A549 treated with RU486 at 1 μM for 4 hours (cell line): ENCODE measurements at places on chromosomes 12 and 14. TPM values are rescaled to one million over a fixed set of nuclear protein-coding genes. Genes with fewer than 3 reads are reported as not detected.

The CCDC197 gene
- total RNA-seq, result not detected in 5 replicates

The TPPP2 gene
- total RNA-seq, result not detected in 5 replicates

The RNF212B gene
- total RNA-seq, result not detected in 5 replicates

The KLRD1 gene
- total RNA-seq, result not detected in 5 replicates

The SLCO1B1 gene
- total RNA-seq, result 0.22 to 0.70 TPM (median 0.42 TPM) in 5 replicates

The TFCP2 gene
- total RNA-seq, result 19.5 to 21.8 TPM (median 20.0 TPM) in 5 replicates

The PRH1 gene
- 2.8 to 5.7 TPM (median 3.0 TPM) in 5 replicates for total RNA-seq

The CFAP251 gene
- total RNA-seq, result 0.85 to 1.7 TPM (median 0.95 TPM) in 5 replicates

The SIX6 gene
- not detected in 5 replicates for total RNA-seq

The PLEKHG3 gene
- total RNA-seq, result 32.0 to 46.9 TPM (median 42.2 TPM) in 5 replicates

The C12orf42 gene
- total RNA-seq, result 0.12 TPM in 1 of 5 replicates, not detected in the others

The CD9 gene
- 212 to 269 TPM (median 254 TPM) in 5 replicates for total RNA-seq

The SMIM41 gene
- total RNA-seq, result not detected in 5 replicates

The KRT6B gene
- not detected in 5 replicates for total RNA-seq

The USP44 gene
- total RNA-seq, result 0.09 to 0.18 TPM (median 0.12 TPM) in 4 of 5 replicates, not detected in the other

The TAS2R50 gene
- not detected in 5 replicates for total RNA-seq

The ESR2 gene
- total RNA-seq, result 0.03 TPM in 1 of 5 replicates, not detected in the others

The LRTM2 gene
- not detected in 5 replicates for total RNA-seq

The NANOG gene
- not detected in 5 replicates for total RNA-seq

The STAC3 gene
- 0.26 to 0.50 TPM (median 0.30 TPM) in 5 replicates for total RNA-seq

The ZNF891 gene
- 0.21 to 0.44 TPM (median 0.42 TPM) in 5 replicates for total RNA-seq

The SIRT4 gene
- 0.49 to 0.99 TPM (median 0.80 TPM) in 5 replicates for total RNA-seq

The SUOX gene
- 7.0 to 9.4 TPM (median 8.1 TPM) in 5 replicates for total RNA-seq

The MYF6 gene
- total RNA-seq, result not detected in 5 replicates

The JPH4 gene
- total RNA-seq, result 0.03 TPM in 3 of 5 replicates, not detected in the others

The TAS2R46 gene
- total RNA-seq, result not detected in 5 replicates

The EIF2S3B gene
- 0.28 to 0.60 TPM (median 0.46 TPM) in 5 replicates for total RNA-seq

The AGAP2 gene
- total RNA-seq, result 0.10 to 0.16 TPM (median 0.13 TPM) in 5 replicates

The NINJ2 gene
- total RNA-seq, result 0.37 to 0.69 TPM (median 0.49 TPM) in 5 replicates
